ENCODE measurements at places on chromosomes 1 and 21. TPM values are rescaled to one million over a fixed set of nuclear protein-coding genes. Genes with fewer than 3 reads are reported as not detected.

GRCh38 chr1:41354956-41355355 is 6.3 kb upstream of the FOXO6 start:
- peak; percentile 40 for DNase-seq

- no peak for DNase-seq
Observed at GRCh38 chr1:48109390-48110013, 112.3 kb upstream of the TRABD2B start.

- DNase-seq = peak; percentile 31
Observed at GRCh38 chr1:43273708-43274107, 3.9 kb downstream of the TMEM125 start.

GRCh38 chr1:48245106-48245505 is 22.6 kb downstream of the SLC5A9 start:
- no peak for DNase-seq

The NPR1 gene
- 116 TPM for total RNA-seq

The SLAMF6 gene
- 1.5 TPM for total RNA-seq

The LCE3D gene
- not detected for total RNA-seq
